T-helper 17 cell (primary cell): ENCODE measurements at places on chromosomes 7 and 10. TPM values are rescaled to one million over a fixed set of nuclear protein-coding genes. Genes with fewer than 3 reads are reported as not detected.

NEUROG3 gene
- not detected for total RNA-seq

CLRN3 gene
- total RNA-seq: not detected

ITPRID1 gene
- not detected for total RNA-seq

INMT gene
- total RNA-seq: 1.2 TPM

CHCHD2 gene
- 205 TPM for total RNA-seq

AOAH gene
- 2.6 TPM for total RNA-seq

ARMC3 gene
- total RNA-seq: 5.0 TPM

ANXA8L1 gene
- not detected for total RNA-seq
